ENCODE measurements at places on chromosomes 6 and 20.

DNA sequence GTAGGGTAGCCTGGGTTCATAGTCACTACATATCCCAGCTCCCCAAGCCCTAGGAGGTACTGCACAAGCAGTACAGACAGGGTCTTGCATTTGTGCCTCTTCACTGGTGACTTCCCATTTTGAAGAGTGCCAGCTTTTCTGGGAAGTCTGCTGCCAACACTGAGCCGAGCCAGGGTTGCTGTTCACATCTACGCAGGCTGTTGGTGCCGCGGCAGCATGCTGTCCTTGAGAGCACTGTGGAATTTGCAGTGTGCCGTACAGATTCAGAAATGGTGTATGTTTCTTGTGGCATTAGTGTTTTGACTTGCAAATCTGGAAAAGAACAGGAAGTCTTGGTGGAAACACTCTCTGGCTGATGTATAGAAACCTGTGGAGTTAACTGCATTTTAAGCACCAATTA, 67.5 kb downstream of the JARID2 start:
- no peak for DNase-seq

GRCh38 chr20:59884494-59884893, 48.9 kb downstream of the SYCP2 start:
- DNase-seq: no peak

GRCh38 chr20:58006346-58007316, 221.8 kb downstream of the ANKRD60 start:
- DNase-seq: no peak

GRCh38 chr6:26464014-26464413, 6.3 kb downstream of the BTN2A1 start:
- no peak for DNase-seq

DNA sequence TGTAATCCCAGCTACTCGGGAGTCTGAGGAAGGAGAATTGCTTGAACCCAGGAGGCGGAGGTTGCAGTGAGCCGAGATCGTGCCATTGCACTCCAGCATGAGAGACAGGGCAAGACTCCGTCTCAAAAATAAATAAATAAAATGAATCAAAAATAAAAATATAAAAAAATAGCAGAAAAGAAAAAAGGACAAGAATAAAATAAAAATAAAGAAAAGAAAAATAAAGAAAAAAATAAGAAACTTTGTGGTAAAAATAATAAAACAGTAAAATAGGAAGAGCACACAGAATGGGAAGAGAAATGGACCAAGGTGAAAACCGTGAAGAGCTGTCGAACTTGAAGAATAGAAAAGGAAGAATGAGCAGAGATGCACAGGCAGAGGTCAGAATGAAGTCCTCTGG, 63.0 kb downstream of the SNX5 start:
- DNase-seq: no peak

DNA sequence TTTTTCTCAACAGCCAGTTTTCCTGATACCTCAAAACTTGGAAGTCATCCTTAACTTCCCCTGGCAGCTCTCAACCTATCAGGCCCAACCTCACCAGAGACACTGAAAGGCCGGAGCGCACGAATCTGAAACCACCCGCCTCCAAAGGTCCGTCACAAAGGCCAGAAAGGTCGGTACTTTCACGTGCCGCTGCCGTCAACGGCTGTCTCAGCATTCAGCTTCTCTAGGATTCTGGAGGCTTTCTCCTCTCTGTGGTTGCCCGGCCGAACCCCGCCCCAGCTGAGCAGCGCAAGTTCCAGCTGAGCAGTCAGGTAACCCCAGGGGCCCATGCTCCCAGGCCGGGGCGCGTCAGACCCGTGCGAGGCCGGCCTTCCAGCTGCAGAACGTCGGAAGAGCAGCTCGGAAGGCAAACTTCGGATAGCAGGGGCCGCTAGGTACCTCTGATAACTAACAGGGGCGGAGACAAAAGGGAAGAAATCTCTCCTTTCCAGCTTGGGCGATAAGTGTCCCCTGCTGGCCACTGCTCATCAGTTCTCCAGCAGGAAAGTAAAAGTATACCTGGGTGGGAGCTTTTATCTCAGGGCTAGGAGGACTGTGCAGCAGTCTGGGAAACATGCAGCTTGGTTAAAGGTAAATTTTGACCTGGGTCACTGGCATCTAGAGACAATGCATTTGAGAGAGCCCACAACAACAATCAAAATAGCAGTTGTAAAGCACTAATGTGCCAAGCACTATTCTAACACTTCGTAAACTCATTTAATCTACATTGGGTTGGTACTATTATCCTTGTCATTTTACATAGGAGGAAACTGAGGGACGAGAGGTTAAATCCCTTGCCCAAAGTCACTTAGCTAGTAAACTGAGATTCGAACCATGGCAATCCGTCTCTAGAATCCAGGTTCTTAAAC, 16.1 kb downstream of the ZSCAN12 start:
- peak; percentile 3 for DNase-seq

DNA sequence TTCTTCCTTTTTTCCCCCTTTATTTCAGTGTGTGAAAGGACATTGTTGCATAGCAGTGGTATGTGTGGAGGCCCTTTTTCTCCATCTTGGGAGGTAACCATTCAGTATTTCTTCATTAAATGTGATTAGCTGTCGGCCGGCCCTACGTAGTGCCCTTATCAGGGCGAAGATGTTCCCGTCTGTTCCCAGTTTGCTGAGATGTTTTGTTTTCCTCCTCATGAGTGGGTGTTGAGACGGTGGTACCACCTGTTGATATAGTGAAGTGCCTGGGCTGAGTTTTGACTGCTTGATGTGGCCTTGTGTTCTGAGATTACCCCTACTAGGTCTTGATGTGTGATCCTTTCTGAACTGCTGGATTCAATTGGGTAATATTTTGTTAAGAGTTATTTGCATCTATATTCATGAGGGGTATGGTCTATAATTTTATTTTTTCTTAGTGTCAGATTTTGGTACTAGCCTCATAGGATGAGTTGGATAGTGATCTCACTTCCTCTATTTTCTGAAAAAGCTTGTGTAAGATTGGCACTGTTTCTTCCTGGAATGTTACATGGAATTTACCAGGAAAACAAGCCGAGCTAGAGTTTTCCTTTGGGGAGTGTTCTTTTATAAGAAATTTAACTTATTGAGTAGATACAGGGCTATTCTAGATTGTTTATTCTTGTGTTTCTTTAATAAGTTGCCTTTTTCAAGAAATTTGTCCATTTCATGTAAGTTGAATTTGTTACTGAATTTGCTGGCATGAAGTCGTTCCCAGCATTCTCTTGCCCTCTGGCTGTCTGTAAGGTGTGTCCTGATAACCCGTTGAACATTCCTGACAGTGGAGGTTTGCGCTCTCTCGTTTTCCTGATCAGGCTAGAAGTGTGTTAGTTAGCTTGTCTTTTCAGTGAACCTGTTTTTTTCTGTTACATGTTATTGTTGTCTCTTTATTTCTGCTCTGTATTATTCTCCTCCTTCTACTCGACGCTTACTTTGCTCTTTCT, 4.3 kb downstream of the MTG2 start:
- DNase-seq: no peak

- no peak for DNase-seq
Measured at GRCh38 chr6:122495612-122496011, 24.0 kb upstream of the SERINC1 start.

DNA sequence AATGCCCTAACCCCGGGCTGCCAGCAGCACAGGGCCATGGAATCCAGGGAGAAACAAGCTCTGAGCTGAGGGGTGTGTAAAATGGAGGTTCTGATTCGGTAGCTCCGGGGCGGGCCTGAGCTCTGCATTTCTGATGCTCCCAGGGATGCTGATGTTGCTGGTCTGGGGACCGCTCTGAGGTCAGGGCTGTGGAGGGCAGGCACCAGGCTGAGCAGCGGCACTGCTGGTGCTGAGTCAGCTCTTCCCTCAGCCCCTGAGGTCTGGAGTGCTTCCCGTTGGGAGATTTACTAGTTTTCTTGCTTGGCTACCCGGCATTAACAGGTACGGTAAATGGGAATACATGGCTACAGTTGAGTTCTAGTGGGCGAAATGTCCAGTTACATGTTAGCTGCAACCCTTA, 18.6 kb upstream of the CST3 start:
- DNase-seq: no peak

DNA sequence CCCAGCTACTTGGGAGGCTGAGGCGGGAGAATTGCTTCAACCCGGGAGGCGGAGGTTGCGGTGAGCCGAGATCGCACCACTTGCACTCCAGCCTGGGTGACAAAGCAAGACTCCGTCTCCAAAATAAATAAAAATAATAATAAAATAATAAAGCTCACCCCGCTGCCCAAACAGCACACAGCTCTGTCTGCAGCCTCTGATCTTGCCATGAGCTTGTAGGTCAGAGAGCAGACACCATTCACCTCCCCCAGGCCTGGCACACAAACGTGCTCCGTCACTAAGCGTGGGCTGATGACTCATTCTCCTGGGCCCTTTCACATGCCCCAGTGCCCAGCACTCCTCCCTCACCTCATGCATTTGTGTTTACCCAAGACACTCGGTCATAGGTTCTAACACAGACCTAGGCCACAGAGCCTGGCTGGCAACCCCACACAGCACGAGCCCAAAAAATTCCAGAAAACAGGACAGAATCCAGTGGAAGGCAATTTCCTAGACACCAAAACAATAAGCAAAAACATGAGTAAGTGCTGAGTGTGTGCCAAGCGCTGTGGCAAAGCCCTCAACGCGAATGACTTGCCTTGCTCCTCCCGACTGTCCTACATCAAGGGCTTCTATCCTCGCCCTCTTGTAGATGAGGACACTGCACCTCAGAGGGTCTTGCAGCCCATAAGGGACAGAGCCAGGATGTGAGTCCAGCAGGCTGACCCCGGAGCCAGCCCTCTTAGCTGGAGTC, 18.0 kb downstream of the ATP9A start:
- no peak for DNase-seq

DNA sequence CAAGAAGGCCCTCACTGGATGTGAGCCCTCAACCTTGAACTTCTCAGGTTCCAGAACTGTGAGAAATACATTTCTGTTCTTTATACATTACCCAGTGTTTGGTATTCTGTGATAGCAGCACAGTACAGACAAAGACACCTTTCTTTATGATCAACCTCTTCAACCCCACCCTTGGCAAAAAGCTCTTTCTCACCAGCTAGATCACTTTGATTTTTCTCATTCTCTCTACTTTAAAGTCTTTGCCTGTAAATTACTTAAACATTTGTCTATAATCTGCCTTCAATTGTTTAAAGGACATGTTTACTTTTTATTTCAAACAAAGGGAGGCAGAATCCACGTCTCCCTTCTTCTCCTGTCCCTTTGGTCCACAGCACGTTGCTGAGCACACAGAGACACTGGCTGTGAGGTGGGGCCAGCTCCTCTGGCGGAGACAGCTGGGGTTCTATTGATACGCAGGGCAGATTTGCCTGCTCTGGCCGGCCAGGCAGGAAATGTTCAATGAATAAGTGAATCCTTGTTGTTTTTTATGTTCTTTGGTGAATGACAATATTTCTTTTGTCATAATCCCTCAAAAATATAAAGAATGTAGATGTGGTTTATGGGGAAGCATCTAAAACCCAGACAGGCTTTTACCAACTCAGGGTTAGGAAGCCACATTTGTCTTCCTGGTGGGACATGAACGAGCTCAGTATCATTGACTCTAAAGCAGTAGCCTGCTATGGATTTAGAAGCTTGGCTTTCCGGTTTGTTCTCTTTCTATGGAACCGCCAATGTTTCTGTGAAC, 52.9 kb downstream of the NEDD9 start:
- no peak for DNase-seq

DNA sequence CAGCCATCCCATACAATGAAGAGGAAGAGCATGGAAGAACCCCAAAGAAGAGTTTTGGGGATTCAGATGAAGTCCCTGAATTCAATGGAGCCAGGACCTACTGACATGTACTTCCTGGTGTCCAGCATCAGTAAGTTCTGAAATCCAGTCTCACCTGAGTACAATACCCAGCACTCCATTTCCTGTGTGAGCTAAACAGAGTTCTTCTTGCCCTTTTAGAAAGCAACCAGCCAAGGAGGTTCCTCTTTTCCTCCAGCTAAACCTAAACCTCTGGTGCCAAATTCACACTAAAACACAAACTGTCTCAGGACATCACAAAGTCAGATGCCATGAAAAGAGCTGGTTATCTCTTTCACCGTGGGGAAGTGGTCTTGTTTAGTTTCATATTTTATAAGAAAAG, 71.5 kb downstream of the PKHD1 start:
- no peak for DNase-seq

GRCh38 chr20:891706-892080, 24.4 kb downstream of the ANGPT4 start:
- DNase-seq: no peak

- no peak for DNase-seq
Measured at GRCh38 chr20:41172296-41173140, 35.2 kb downstream of the PLCG1 start.

DNA sequence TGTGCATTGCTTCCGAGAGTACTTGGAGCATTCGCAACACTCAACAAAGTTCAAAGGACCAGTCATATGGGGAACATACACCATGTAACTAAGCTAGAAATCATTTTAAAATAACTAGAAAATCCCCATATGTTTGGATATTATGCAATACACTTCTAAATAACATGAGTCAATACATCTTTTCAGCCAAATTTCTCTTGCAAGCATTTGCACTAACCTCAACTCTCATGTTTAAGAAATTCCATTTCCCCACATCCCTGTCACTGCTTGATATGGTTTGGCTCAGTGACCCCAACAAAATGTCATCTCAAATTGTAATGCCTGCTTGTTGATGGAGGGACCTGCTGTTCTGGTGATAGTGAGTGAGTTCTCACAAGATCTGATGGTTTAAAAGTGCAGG, 85.7 kb upstream of the CST7 start:
- DNase-seq: no peak

DNA sequence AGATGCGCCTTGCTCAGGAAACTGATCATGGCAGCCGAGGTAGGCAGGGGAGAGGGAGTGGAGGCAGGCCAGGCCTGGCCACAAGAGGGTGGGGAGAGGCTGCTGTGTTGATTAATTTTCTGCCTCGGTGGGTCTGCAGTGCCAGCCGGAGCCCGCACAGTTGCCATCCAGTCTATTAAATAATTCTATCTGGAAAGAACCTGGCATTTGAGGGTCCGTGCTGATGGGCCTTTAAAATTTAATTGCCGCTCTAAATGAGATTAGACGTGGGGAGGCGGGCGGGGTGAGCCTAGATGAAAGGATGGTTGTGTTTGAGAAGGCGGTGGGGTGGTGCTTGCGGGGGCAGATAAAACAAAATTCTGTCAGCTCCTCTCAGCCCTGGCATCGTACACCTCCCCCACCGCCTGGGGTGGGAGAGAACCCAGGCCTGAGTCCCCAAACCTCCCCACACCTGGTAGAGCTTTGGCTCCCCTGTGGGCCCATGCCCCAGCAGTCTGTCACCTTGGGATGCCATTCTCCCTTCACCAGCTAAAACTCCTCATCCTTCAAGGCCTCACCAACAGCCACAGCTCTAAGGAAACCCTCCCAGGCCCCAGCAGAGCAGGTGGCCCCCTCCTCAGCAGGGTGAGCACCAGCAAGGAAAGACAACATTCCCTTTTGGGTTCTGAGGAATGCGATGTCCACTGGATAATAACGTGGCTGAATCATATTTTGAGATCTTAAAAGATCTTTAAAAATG, 167.3 kb downstream of the GRM4 start:
- DNase-seq: no peak

DNA sequence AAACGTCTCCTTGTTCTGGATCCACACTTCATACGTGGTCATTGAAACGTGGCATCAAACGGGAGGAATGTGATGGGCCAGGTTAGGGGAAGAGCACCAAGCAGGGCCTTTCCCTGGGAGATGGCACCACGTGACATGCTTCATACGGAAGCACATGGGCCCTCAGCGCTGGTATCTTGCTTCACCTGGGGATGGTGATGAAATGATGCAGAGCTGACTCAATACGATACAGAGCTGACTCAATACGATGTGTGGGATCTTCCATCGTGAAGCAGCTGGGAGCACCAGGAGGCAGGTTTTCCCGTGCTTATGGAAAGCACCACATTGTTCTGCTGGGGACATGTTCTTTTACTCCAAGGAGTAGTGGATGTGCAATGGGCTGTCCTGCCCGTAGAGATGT, 22.5 kb upstream of the TAGAP start:
- no peak for DNase-seq

- no peak for DNase-seq
Measured at GRCh38 chr20:15098351-15098750, 760.9 kb upstream of the FLRT3 start.
